GM12878 (cell line): ENCODE measurements at places on chromosomes 2 and 18. TPM values are rescaled to one million over a fixed set of nuclear protein-coding genes. Genes with fewer than 3 reads are reported as not detected.

SERPINB4 gene
- total RNA-seq = not detected in 2 replicates

CAVIN2 gene
- total RNA-seq = 0.11 TPM in 1 of 2 replicates, not detected in the other

DPP10 gene
- not detected in 2 replicates for total RNA-seq

DNA sequence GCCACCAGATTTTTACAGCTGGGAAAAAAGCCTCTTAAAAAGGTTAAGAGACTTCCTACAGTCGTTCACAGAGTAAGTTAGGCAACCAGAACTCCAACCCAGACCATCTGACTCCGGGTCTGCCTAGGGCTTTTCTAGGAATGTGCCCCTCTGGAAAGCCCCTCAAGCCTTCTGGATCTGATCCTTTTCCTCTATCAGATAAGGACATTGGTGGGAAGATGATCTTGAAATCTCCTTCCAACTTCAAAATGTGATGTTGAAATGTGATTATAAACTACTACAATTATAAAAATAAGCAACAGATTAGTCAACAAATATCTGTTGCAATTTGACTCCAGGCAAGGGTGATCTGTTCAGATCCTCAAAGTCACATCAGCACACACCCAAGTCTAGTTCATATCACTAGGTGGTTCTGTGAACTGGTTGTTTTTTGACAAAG is 270.4 kb downstream of the ARHGAP15 start:
- H3K36me3 ChIP-seq = no peaks in the 10 kb centered on the region
- peaks cover 3% of the 10 kb centered on the region; the same call in 1 of the 2 replicates for H3K4me1 ChIP-seq
- no peak overlapping the region for H3K27ac ChIP-seq
- no peaks in the 10 kb centered on the region for H3K27me3 ChIP-seq
- no peak overlapping the region for H3K4me3 ChIP-seq

SMIM21 gene
- total RNA-seq = not detected in 2 replicates

- H3K4me1 ChIP-seq = no peaks in the 10 kb centered on the region
- H3K4me3 ChIP-seq = no peak overlapping the region
- H3K27me3 ChIP-seq = no peaks in the 10 kb centered on the region; the same call in 1 of the 2 replicates
- DNase-seq = no peak
Measured at GRCh38 chr2:23221901-23222300, 163.1 kb upstream of the KLHL29 start.

- H3K4me3 ChIP-seq = no peak overlapping the region
- no peak for DNase-seq
Measured at GRCh38 chr2:203636588-203637470, 69.6 kb upstream of the CD28 start.

DNA sequence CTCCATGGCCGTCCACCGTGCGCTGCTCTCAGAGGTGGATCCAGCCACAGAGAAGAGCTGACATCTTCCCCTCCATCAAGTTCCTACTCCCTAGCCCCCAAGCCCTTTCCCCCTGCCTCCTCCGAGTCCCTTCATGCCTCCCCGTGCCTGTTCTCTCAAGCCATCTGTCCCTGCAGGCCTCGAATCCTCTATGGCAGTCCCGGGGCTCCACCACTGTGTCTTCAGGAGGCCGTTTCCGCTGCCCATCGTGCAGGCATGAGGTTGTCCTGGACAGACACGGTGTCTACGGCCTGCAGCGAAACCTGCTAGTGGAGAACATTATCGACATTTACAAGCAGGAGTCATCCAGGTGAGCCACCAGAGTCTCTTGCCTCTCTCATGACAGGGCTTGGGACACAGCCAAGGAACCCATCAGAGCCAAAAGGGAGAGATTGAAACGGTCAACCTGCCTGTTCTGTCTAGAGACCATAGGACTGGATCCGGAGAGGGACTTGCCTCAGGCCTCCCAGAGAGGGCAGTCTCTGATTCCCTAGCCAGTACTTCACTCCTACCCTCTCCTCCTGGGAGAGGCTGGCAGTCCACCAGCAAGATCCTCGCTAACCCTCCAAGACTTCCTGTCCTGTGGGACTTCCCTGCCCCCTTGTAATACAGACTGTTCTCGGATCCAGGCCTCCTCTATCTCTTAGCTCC is 9.7 kb downstream of the UCN start:
- H3K27me3 ChIP-seq = no peaks in the 10 kb centered on the region; the same call in none of the 2 replicates
- no peaks in the 10 kb centered on the region for H3K36me3 ChIP-seq
- no peak for DNase-seq
- no peaks in the 10 kb centered on the region for H3K4me1 ChIP-seq
- H3K27ac ChIP-seq = no peak overlapping the region

DSG1 gene
- 2.8 and 3.9 TPM in 2 replicates for total RNA-seq

DLGAP1 gene
- total RNA-seq = 4.1 and 4.8 TPM in 2 replicates

- no peak overlapping the region for H3K4me3 ChIP-seq
- H3K27me3 ChIP-seq = no peaks in the 10 kb centered on the region
- DNase-seq = no peak
- H3K27ac ChIP-seq = no peak overlapping the region
- no peaks in the 10 kb centered on the region for H3K4me1 ChIP-seq
Measured at GRCh38 chr18:46868169-46868921, 49.0 kb downstream of the PIAS2 start.

AQP12A gene
- not detected in 2 replicates for total RNA-seq

DNA sequence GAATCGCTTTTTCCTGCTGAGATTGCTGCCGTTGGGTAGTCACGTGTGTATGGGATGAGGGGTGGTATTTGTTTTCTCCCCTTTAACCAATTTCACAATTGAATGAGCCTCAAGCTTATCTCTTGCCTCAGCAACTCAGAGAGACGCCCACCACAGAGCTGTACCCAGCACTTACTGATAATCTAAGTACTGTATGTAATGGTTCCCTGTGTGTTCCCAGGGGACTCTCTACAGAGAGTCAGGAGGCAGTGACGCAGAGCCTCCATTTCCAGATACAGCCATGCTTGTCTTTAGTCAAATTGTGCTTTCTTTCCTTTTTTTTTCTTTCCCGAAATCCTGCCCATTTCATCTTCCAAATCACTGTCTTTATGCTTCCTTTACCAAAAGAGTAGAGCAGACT is 1102.1 kb upstream of the KLHL29 start:
- H3K4me1 ChIP-seq = no peaks in the 10 kb centered on the region
- no peak overlapping the region for H3K4me3 ChIP-seq
- H3K27me3 ChIP-seq = no peaks in the 10 kb centered on the region
- no peak overlapping the region for H3K27ac ChIP-seq
- DNase-seq = no peak
- no peaks in the 10 kb centered on the region for H3K36me3 ChIP-seq

DNA sequence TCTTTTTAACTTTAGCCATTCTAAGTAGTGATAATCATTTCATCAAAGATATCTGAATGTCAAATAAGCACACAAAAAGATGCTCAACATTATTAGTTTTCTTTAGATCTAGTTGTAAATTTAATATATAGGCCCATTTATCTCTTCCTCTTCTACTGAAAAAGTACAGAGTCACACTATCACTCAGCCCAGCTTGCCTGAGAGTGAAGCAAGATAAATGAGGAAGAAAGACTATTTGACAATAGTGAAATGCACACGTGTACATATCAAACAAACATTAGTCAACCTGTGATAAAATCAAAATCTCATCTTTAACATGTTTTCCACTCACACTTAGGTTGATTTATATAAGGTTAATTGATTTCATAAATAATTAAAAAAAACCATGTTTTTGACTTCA is 83.5 kb upstream of the CCDC195 start:
- peaks cover 6% of the 10 kb centered on the region for H3K36me3 ChIP-seq
- no peaks in the 10 kb centered on the region for H3K4me1 ChIP-seq
- no peak overlapping the region for H3K27ac ChIP-seq
- H3K4me3 ChIP-seq = no peak overlapping the region

- no peaks in the 10 kb centered on the region for H3K4me1 ChIP-seq
- H3K36me3 ChIP-seq = no peaks in the 10 kb centered on the region
- H3K27me3 ChIP-seq = peaks cover 3% of the 10 kb centered on the region; the same call in 1 of the 2 replicates
- DNase-seq = no peak
- H3K4me3 ChIP-seq = no peak overlapping the region
- no peak overlapping the region for H3K27ac ChIP-seq
Measured at GRCh38 chr2:29817801-29818680, 103.3 kb downstream of the ALK start.

DNA sequence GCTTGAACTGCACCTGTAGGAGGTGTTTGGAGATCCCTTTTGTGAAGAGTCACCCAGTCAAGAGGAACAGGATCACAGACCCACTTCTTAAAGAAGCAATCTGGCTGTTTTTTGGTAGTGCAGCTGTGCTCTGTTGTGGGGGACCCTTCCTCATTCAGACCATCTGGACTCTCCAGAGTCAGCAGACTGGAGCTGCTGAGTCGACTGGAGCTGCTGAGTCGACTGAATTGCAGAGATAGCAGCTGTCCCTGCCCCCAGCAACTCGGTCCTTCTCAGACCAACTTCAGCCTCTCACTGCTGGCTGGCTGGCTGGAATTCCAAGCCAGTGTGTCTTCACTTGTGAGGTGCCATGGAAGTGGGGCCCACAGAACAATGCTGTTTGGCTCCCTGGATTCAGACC is 56.8 kb downstream of the GTF3C3 start:
- no peak overlapping the region for H3K27ac ChIP-seq
- DNase-seq = no peak
- H3K36me3 ChIP-seq = peaks cover 6% of the 10 kb centered on the region
- H3K27me3 ChIP-seq = no peaks in the 10 kb centered on the region
